ENCODE measurements at places on chromosomes 1 and 21.

DNA sequence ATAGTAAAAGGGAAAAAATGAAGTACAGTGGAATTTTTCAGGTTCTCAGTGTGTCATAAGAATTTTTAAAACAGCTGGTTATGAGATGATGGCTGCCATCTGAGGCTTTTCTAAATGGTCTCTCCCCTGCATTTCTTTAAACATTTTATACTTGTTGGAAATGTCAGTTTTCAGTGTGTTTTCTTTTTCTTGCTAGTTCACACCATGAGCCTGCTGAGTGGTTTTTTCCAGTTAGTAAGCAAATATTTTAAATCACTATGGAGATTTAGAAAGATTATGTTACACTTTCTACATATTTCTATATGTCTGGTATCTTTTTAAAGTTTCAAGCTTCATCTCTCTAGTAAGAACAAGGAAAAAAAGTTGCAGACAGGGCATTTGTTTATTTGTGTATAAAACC lies 9.6 kb downstream of the RBM15 start:
- no peak for DNase-seq

GRCh38 chr1:150282558-150282958 lies 204 bp downstream of the CIART start:
- DNase-seq = no peak

DNA sequence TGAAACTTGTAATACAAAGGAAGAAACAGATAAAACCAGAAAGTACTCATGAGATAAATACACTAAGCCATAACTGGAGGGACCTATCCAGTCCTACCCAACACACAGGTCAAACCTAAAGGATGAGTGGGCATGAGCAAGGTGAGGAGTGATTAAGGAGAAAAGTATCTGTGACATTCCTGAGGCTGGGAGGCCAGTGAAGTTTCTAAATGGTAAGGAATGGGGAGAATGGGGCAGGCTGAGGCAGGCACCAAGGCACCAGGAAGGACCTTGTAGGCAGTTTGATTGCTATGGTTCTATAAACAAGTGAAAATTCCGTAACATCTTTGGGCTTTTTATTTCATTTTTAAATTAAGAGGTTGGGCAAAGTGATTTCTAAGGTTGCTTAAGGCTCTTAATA lies 10.4 kb downstream of the DDX59 start:
- no peak for DNase-seq

DNA sequence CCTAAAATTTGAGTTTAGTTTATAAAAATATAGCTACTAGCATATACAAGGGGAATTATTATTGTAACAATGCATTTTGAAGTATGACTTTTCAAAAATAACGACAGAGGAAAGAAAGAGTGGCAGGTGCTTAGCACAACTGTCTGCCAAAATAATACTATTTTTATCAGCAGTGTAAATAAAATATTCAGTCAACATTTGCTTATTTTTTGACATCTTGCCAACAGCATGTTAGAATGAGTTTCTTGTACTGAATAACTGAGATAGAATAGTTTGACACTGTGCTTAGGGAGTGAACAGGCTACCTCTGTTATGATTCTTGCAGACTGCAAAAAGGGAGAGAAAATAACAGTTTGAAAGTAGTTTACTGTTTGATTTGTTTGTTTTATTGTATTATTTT lies 909.8 kb downstream of the BRINP3 start:
- no peak for DNase-seq

DNA sequence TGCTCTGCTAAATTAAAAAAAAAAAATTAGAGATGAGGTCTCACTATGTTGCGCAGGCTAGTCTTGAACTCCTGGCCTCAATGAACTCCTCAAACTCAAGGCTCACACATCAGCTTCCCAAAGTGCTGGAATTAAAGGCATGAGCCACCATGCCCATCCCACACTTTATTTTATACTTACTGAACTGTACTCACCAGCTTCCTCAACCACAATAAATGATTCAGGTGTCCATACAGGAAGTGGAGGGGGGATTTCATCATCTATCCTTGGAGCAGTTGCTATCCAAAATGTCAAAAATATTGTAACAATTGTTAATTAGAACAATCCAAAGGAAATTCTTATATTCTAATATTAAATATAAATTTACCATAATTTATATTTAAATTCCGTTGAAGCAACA lies 22.4 kb upstream of the RSBN1 start:
- no peak for DNase-seq

GRCh38 chr1:222048094-222048595 lies 306.3 kb upstream of the DUSP10 start:
- DNase-seq = no peak

DNA sequence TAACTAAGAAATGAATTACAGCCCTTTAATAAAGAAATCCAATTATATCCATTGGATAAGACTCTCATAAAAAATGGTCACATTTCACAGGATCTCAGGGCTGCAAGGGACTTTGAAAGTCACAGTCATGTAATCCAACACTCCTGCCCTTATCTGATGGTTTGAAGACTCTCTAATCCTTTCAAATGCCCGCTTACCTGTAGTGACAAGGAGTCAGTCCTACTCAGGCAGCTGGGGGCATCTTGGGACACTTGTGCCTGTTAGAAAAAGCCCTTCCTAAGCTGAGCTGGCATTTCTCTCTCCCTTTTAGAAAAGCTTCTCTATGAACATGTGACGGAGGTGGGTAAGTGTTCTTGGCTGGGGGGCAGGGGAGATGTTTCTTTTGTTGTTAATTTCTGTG lies 11.0 kb upstream of the ZNF691 start:
- no peak for DNase-seq

DNA sequence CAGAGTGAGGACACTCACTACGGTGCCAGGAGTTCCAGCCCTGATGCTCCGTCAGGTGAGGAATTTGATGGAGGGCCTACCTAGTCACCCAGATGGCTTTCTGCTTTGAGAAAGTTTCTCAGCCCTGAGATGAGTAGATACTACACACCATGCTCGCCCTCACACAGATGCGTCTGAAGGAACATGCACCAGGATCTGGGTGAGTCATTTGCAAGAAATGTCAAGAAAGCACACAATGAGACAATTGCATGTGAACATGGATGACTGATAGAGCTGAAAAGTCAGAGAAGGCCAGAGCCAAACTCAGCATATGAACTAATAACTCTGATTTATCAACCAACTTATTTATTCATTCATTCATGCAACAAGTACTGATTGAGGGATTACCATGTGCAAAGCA lies 483.9 kb downstream of the OMA1 start:
- no peak for DNase-seq

DNA sequence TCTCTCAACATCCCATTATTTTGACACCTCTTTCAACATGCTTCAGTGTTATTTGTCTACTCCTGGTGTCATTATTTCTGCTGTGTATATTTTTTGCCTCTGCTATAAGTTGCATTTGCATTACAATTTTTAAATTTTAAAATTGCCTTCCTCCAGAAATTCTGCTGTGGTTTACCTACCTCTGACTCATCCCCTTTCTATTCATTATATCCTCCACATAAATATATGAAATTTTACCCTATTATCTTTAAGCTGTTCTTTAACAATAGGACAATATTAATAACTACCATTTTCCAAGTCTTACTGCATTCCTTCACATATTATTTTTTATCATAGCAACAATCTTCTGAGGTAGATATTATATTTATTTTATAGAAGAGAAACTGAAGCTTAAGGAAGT lies 178.1 kb upstream of the NRIP1 start:
- DNase-seq = no peak

GRCh38 chr1:236548452-236548851 lies 24.7 kb downstream of the LGALS8 start:
- no peak for DNase-seq

DNA sequence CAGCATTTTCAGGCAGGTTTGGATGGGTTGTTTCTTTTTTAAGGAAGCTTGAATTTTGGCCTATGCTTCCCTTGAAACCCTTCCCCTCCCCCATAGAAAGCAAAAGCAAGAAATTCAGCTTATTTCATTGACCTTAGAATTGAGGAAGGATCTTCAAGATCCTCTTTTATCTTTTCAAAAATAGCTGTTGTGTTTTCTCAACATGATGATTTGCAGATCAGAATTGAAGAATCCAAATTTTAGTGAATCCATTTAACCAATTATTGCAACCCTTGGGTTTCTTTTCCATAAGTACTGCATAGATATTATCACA lies 73.7 kb downstream of the LRRC8C start:
- DNase-seq = no peak

DNA sequence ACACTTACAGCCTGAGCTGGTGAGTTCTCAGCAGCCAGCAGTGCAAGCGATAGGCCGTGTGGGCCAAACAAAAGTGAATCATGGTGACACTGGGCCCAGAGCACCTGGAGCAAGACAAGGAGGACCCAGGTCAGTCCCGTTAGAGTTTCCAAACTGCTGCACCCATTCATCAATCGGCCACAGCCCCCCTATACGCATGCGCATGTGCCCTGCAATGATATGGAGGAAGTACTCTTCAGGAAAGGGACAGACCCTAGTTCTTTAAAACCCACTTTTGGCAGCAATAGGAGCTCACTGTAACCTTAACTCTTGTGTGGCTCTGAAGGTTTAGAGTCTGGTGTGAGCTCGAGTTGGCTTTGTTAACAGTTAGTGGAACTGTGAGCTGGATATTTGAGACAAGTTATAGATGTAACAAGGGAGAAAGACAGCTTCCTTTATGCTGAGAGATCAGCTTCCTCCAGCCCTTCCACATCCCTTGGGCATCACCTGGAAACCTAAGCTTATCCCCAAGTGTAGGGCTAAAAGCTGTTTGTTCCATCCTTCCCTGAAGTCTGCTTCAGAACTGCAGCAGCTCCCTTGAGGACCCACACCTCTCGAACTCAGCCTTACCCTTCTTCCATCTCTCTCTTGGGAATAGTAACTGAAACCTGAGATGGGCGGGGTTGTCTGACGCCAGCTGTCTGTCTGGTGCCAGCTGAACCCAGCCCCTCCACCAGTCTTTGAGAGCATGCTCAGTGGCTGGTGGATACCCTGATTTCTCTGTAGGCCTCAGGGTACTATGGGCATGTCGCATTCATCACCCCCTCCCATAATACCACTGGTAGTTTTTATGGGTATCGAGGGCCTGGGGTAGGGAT lies 17.7 kb downstream of the NMNAT1 start:
- no peak for DNase-seq

- no peak for DNase-seq
Observed at GRCh38 chr1:196259316-196259715, 348.9 kb downstream of the KCNT2 start.

- DNase-seq = no peak
Observed at GRCh38 chr21:18007121-18007520, 188.0 kb upstream of the C21orf91 start.

- no peak for DNase-seq
Observed at GRCh38 chr1:185969028-185969427, 234.8 kb downstream of the HMCN1 start.

- no peak for DNase-seq
Observed at GRCh38 chr21:24045775-24046215, 1561.5 kb downstream of the MRPL39 start.

DNA sequence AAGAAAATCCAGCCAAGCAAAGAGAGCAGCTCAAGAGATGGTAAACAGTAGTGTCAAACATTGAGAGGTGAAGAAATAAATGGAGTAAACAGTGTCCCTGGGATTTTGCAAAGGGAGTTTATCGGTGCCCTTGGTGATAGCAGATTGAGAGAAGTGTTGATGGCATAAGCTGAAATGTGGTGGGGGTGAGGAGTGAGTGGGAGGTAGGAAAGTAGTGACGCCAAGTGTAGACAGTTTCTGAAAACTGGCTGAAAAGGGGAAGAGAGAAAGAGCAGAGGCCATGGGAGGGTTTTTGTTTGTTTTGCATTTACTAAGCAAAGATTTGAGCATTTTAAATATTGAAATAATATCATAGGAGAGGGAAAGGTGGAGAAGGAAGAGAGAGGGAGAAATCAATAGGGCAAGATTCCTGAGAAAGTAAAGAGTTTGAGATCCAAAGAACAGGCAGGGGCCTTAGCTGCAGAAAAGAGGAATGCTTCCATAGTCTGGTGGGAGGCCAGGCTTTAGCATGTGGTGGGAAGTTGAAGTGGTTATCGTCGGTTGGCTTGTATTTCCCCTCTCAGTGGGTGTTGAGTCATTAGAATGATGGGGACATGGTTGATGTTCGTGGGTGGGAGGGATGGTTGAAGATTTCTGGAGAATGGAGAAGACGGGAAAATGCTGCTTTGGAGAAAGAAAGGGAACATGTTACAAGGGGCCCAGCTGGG lies 26.8 kb upstream of the RASAL2 start:
- no peak for DNase-seq

DNA sequence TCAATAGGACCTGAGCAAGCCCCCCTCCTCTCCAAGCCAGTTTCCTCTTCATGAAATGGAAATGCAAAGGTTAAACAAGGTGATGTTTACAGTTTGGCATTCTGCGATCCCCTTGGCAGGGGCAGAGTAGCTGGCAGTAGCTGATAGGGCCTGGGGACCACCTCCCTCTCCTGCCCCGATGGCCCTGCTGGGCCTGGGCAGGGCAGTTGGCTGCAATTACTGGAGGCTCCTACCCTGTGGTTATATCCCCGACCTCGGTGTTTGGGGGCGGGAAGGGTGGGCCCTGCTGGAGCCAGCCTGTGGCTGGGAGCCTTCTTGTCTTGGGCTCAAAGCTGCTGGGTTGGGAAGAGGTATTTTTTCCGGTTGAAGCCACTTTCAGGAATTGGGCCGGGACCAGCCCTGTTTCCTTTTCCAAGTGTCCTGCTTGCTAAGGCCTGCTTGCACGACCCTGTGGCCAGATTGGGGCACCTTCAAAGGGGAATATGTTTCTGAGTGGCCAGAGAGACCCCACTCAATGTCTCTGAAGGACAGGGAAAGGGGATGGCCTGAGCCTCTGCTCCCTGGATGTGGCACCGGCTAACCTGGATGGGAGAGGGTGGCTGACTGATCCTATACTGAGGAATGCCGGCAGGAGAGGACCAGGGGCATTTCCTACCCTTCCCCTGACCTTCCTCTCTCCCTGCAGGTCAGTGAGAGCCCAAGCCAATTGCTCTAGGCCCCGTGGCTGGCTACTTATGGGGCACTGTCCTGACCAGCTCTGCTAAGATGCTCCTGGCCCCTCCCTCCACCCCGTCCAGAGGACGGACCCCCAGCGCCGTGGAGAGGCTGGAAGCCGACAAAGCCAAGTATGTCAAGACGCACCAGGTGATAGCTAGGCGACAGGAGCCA lies 1.9 kb downstream of the FAM110D start:
- DNase-seq = peak; percentile 29

All from hematopoietic multipotent progenitor cell treated with erythropoietin and hydrocortisone succinate and interleukin-3 and kit ligand, for 17 days (in vitro differentiated cells).